ENCODE measurements at places on chromosomes 1 and 21.

- no peak for DNase-seq
Measured at GRCh38 chr1:16921391-16922185, at the start of gene CROCC. Gene CROCC (plus strand): TSS chr1:16921931. CDS start chr1:16922019, 88 bp downstream.

DNA sequence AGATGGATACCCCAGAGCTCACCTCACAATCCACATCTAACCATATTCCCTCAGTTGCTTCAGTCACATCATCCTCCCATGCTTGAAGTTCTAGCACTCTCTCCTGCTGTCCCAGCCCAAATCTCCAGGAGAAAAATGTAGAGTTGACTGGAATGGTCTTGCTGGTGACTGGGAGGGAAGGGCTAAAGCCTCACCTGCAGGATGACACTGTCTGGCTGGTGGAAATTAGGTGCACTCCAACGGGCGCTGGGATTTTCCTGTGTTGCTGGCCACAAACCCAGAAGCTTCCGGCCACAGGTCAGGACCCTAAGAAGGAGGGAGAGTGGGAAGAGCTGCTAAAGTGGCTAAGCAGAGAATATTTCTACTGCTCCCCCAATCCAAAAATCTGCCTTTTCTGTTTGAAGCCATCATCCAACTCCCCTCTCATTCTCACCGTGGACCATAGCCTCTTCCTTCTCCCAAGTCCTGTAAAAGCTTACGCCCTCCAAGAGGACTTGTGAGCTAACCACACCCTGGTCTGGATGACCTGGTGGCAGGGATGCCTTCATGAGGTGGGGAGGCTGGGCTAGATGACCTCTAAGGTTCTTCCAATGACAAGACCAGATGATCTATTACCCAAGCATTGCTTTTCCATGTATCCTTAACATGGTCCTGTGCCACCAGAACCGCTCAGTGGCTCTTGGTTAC lies 37.5 kb upstream of the PPP1R15B start:
- no peak for DNase-seq

DNA sequence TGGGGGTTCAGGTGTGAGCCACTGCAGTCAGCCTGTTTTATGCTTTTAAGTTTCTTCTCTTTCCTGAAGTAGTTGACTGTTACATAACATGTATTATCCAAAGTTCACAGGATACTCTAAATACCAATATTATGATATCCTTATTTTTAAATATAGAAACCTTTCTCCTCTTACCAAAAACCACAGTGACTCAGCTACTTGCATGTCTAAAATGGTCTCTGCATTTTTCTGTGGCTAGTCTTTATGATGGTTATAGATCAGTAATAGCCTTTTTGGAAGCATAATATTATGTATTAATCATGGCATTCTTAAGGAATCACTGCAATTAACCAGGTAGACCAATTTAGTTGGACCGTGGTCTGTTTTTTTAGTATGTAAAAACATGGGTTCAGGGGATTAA lies 210.8 kb upstream of the CACYBP start:
- DNase-seq: no peak

DNA sequence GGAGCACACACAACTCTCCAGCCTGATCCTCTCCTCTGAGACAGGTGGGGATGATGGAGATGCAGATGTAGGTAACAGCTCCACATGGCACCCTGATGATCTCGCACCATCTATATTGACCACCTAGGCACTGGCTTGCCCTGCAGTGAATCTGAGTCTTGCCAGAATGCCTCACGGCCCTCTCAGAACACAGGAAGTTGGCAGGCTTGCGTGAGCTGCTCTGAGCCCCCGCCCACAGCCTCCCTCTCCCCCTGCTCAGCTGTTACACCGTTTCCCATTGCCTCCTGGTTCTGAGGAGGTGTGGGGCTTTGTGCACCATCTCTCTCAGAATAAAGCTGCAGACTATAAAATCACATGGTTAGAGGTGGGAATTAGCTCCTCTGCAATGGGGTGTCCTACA lies 48.0 kb downstream of the URB2 start:
- no peak for DNase-seq

DNA sequence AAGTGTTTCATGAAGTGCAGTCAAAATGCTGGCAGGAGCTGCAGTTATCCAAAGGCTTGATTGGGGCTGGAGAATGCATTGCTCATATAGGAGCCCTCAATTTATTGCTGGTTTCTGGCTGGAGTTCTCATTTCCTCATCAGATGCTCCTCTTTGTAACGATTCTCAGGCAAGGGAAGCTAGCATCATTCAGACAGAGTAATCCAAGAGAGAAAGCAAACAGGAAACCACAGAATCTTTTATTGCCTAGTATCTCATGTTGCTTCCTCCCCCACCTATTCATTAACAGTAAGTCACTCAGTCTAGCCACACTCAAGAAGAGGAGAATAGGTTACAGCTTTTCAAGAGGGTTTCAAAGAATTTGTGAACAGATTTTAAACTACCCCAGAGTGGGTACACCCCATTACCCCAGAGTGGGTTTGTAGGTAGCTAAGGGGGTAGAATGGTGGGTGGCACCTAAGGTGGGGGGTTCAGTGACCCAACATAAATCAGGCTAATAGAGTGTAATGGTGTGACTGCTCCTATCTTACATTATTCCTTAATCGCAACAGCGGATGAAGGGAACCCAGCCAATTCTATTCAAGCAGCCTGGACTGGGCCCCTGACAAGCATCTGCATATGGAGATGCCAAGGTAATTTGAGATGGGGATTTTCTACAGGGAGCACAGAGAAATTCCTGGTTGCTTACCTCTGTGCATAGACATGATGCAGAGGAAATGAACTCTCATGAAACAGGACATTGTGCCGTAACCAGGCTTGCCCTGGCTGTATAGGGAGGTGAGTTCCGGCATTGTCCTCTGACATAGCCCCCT lies 67.1 kb downstream of the KCNJ15 start:
- no peak for DNase-seq

DNA sequence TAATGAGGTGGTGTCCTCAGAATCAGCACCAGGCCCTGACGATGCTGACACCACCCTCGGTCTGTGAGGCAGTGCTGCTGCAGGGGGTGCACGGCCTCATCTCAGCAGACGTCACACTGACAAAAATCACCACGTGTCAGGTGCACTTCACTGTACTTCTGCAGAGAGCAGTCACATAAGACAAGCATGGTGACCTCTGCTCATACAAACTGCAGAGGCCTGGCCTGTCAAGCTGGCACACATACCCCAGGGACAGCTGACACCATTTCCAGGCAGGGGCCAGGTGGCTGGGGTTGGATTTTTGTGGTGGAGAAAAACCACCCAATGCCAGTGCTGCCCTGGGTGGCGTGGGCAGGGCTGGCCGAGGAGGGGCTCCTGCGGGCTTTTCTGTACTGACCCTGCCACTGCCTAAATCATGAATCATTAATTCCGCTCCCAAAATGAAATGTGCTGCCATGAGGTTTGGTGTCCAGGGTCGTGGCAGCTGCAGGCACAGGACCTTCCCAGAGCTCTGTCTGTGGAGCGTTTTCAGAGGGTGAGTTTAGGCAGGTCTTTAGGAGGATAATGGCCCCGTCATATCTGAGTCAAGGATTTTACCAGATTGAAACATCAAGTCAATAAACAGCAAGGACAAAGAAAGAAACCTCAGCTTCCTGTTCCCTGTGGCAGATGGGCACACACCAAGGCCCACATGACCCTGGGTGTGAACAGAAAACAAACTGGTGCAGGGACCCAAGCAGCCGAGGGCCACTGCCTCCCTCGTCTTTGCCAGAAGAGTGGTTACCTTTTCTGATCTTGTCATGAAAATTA lies 33.4 kb upstream of the GPR153 start:
- DNase-seq: no peak

DNA sequence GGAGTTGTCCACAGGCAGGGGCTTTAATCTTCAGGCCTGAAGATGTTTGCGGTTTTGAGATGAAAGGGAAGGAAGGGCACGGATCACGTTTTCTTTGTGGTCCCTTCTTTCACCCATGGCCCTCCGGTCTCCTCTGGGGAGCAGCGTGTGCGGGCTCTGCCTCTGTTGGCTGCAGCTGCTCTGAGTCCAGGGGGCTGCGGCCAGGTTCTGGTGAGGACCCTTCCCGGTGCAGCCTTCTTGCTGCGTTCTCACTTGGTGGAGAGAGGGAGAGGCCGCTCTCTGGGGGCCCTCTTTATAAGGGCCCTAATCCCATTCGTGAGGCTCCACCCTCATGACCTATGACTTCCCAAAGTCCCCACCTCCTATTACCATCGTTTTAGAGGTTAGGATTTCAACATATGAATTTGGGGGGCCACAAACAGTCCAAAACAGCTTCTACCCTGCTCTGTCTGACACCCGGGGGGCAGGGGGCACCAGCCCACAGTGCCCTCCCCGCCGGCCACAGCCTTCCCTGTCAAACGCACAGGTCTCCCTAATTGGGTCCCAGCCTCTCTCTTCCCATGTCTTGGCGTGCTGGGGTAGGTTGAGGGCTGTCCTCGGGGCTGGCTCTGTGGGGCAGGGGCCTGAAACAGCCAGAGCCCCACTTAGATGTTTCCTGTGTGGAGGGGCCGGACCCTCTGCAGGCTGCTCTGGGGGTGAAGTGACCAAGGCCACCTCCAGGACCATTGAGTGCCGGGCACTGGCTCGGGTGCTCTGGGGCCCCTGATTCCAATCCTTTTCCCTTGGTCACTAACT lies 100.1 kb upstream of the C1orf174 start:
- DNase-seq: no peak

- DNase-seq: no peak
Measured at GRCh38 chr1:189623336-189623735, 854.3 kb downstream of the BRINP3 start.

- no peak for DNase-seq
Measured at GRCh38 chr1:62784509-62785365, 805 bp downstream of the ATG4C start.

DNA sequence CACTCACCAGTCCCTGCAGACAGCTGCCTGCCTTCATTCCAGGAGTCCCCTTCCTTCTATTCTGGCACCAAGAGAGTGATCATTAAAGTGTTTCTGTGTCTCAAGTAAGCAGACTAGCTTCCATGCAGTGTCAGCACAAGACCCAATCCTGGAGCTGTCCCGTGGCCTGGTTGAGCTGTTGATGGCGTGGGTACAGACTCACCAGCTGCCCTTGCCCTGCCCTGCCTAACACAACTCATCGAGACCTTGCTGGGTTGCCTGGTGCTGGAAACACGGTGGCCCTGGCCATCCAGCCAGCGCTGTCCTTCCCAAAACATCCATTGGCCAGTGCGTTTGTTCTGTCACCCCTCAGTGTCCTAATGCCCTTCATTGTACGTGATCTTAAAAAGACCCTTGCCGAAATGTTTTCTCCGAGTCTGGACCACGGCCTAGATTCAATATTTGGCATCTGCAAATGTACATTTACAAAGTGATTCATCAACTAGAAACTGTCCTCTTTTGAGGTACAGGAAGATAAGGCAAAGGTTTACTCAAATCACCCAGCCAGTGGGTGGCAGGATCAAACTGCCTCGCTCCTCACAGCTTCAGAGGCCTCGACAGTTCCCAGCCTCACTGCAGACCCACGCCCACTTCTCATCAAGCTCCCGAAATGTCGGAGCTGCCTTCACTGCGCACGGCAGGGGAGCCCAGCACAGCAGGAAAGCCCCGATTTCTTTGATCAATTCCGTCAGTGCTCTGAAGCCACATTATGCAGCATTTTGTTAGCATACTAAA lies 494.2 kb downstream of the KIF26B start:
- no peak for DNase-seq

GRCh38 chr1:94807742-94808491 lies 12.2 kb upstream of the SLC44A3 start:
- no peak for DNase-seq

Data from HCT116 (cell line).